Non-pigmented ciliary epithelial cell (primary cell): ENCODE measurements at places on chromosomes 1 and 21.

DNA sequence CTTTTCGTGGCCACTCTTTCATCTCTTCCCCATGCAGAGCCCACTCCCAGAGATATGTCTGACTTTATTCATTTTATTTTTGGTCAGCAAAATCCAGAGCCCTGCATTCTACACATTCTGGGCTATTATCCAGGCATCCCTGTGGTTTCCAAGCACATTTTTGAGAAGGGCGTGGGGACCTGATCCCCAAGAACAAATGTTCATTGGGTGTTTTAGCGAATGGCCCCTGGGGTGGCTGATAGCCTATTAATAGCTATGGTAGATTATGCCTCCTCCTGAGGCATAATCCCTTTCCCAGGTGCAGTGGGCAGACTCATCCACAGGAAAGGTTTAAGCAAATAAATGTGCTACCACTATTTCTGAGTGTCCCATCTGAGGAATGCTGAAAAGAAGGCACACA, 511.8 kb upstream of the USP24 start:
- DNase-seq, result no peak

DNA sequence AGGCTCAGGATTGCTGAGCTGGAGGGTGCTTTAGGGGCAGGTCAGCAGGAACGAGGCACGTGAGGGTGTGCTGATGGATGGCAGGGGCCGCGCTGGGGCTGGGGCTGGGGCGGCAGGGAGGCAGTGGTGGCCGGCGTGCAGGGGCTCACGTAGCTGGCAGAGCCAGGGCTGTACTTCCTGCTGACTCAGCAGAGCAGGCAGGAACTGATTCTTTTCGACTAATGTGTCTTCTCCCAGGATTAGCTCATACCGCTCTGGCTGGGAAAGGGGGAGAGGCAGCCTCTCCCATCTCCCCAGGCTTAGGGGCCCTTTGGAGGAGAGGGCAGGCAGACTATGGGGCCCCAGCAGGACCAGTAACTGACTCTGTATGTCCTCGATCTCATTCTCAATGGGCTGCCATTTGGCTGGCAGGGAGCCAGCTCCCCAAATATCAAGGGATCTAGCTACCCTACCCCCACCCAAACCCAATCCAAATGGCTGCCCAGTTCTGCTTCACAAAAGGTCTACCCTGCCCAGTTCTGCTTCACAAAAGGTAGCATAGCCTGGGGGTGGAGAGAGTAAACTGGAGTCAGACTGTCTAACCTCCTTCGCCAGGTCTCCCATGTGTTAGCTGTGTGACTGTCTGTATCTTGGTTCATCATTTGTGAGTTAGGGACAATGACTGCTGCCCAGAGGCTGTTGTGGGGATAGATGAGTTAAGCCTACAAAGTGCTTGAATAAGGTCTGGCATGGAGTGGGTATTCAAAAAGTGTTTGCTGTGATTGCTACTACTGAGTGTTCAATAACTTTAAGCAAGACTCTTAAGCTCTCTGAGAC, 100.1 kb upstream of the SLC2A1 start:
- no peak for DNase-seq

DNA sequence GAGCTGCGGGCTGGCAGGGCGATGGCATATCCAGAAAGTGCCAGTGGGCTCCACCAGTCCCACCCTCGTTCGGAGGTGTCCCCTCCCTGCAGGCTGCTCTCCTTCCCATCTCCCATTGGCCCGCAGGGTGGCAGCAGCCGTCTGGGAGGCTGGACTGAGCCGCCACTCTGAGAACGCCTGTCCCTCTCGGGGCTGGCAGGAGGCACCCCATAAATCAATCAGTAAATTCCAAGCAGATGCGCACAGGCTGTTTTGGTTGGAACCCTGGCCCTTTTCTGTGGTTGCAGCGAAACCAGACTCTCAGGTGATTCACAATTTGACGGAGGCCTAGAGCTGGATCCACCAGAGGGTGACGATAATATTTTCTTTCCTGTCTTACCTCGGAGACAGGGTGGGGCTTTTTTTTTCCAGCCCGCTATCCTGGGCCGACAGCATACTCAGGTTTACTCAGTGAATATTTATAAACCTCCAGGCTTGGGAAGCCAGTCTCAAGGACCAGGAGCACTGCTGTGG, 99.7 kb downstream of the GLIS1 start:
- no peak for DNase-seq

GRCh38 chr1:121586369-121587229, 401.8 kb downstream of the SRGAP2C start:
- DNase-seq, result no peak

GRCh38 chr1:21966247-21967000, 10.4 kb upstream of the CELA3B start:
- no peak for DNase-seq

- DNase-seq, result no peak
Measured at GRCh38 chr1:94528299-94528698, 13.3 kb downstream of the F3 start.

- DNase-seq, result no peak
Measured at GRCh38 chr1:88708011-88708410, 23.9 kb downstream of the PKN2 start.

GRCh38 chr1:202067188-202067974, 55.3 kb upstream of the GPR37L1 start:
- no peak for DNase-seq

DNA sequence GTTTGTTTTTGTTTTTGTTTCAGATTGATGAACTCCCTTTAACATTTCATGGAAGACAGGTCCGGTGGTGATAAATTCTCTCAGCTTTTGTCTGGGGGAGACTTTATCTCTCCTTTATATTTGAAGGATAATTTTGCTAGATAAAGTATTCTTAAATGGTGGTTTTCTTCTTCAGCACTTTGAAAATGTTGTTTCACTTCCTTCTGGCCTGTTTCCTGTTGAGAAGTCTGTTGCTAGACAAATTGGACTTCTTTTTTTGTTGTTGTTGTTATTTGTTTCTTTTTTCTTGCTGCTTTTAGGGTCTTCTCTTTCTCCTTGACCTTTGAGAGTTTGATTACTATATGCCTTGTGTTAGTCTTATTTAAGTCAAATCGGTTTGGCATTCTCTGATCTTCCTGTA, 50.8 kb downstream of the CRP start:
- DNase-seq, result no peak

GRCh38 chr1:160519642-160520435, 3.2 kb downstream of the SLAMF6 start:
- no peak for DNase-seq

GRCh38 chr1:165055581-165055980, 300.9 kb downstream of the LMX1A start:
- DNase-seq, result no peak

GRCh38 chr1:109812691-109813393, 49.1 kb upstream of the EPS8L3 start:
- no peak for DNase-seq

- no peak for DNase-seq
Measured at GRCh38 chr1:201141418-201141817, 12.9 kb downstream of the TMEM9 start.

DNA sequence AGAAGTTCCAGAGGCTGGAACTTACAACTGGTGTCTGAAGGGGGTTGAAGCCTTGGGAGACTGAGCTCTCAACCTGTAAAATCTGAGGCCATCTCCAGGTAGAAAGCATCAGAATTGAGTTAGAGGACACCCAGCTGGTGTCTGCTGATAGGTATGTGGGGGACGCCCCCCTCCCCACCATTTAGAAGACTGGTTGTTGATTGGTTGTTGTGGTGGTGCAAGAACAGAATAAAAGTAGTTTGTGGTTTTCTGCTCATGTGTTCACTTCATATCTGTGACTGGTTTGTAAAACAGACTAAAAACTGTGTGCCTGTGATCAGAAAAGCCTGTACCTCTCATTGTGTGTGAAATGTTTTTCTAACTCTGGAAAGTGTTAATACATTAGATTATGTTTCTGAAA, 33.2 kb upstream of the PDE4B start:
- no peak for DNase-seq

DNA sequence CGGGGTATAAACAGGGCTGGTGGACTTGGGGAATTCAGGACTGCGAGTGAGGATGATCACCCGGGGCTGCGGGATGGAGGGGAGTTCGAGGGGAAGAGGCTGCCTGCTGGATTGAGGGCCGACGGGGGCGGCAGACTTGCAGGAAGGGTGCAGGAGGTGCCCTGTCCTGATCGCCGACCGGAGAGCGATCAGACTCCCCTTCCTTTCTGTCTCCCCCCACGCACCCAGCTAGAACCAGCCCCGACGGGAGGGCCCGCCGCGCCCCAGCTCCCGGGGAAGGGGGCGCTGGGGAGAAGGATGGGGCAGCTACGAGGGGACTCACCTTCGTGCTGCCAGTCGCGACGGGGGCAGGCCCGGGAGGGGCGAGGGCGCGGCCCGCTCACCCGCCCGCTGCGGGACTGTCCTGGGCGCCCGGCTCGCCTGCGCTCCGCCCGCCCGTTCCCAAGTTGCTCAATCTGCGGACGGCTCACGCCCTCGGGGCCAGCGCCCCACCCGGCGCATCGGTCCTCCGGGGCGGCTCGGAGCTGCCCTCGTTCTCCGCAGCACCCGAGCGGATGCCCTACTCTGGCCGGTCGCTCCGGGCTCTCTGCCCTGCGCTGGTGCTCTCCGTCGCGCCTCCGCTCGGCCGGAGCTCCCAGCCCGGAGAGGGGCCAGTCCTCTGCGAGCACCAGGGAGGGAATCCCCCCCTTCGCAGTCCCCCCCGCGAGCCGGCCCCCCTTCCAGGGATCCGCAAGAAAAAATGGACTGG, at the start of gene RSPO1:
Gene RSPO1 (minus strand): TSS at position 649 of the 748 bp plus-strand sequence. CDS start 5,231 bp downstream, outside the sequence.
- DNase-seq, result no peak
